ENCODE measurements at places on chromosomes 7 and 10.

DNA sequence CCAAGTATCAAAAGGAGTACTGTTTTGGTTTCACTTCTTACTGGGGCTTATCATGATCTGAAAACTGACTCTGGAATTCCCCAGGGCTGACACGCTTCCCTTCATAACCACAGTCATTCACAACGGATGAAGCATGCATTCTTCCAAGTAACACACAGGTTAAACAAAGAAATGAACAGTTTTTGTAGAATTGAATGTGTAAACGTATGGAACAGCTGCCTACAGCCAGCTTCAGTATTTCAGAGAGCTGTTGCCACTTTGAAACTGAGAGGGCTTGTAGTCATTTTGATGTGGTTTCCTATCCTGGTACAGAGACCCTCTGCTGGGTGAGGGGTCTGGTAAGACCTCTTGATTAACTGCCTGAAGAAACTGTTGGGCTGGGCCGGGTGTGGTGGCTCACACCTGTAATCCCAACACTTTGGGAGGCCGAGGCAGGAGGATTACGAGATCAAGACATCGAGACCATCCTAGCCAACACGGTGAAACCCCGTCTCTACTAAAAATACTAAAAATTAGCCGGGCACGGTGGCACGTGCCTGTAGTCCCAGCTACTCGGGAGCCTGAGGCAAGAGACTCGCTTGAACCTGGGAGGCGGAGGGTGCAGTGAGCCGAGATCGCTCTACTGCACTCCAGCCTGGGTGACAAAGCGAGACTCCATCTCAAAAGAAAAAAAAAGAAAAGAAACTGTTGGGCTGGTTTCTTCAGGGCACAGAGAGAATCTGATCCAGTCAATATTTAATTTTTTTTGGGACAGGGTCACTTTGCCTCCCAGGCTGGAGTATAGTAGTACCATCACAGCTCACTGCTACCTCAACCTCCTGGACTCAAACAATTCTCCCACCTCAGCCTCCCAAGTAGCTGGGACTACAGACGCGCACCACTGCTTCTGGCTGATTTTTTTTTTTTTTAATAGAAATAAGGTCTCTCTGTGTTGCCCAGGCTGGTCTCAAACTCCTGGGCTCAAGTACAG is 4.7 kb downstream of the NFE2L3 start:
- DNase-seq = no peak

GRCh38 chr7:36984041-36984521 is 259.8 kb upstream of the AOAH start:
- DNase-seq = no peak

DNA sequence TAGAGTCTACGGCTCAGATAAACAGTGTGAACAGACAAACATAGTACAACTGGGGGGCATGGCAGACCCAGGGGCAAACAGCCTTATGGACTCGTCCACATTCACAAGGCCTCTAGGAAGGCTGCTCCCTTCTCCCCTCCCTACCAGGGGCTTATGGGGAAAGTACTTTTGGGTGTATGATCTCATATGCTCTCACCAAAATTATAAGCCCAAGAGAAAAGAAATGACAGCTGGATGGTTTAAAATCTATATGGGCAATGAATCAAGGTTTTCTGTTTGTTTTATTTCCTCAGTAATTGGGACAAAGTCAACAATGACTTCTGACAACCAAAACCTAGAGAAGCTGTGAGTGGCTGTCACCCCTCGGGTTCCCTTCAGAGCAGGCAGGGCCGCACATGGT is 144.4 kb downstream of the PKD1L1 start:
- DNase-seq = no peak

DNA sequence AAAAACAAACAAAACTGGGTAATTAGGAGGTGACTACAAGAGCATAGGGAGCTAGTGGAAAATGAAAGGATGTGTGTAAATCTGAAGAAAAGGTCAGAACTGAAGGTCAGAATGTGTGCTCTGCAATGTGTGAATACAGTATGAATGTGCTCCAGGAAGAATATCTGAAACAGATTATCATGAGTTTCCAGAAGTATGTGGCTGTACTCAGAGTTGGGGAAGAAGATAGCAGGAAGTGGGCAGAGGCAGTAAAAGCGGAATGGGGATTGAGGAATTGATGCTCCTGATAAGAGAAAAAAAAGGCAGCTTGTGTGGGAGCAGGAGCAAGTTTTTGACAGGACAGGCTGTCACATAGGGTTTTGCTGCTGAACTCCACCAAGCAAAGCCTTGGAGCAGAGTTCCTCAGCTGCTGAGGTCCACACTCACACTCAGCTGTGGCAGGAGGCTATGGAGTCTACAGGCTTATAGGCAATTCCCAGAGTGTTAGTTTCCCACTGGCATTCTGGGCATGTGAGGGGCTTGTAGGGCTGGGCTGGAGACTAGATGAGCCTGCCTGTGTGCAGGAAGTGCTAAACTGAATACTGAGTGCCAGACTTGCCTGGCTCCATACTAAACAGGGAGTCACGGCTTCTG is 22.9 kb downstream of the H2AZ2 start:
- no peak for DNase-seq

DNA sequence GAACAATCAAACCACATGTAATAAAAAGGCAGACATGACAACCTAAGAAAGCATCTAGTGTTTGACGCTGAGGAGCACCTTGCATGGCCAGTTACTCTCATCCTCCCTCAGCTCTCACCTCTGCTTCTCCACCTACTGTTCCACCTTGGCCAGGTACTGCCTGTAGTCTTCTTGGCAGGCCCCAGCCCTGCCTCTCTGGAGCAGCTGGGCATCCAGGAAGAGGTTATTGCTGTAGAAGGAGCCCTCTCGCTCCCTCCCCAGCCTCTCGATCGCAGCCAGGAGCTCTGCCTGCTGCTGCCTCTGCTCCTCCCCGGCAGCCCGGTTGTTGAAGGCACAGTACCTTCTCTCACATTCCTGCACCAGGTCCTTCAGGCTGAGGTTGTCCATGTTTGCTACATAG is 9.7 kb downstream of the GIMAP5 start:
- no peak for DNase-seq

GRCh38 chr7:147556317-147556716 is 1034.2 kb upstream of the C7orf33 start:
- peak; percentile 63 for DNase-seq

- DNase-seq = no peak
These were observed 169.6 kb upstream of the PODXL start for GRCh38 chr7:131726031-131726430.

GRCh38 chr10:31036209-31036608 is 4.5 kb upstream of the ZNF438 start:
- peak; percentile 55 for DNase-seq

DNA sequence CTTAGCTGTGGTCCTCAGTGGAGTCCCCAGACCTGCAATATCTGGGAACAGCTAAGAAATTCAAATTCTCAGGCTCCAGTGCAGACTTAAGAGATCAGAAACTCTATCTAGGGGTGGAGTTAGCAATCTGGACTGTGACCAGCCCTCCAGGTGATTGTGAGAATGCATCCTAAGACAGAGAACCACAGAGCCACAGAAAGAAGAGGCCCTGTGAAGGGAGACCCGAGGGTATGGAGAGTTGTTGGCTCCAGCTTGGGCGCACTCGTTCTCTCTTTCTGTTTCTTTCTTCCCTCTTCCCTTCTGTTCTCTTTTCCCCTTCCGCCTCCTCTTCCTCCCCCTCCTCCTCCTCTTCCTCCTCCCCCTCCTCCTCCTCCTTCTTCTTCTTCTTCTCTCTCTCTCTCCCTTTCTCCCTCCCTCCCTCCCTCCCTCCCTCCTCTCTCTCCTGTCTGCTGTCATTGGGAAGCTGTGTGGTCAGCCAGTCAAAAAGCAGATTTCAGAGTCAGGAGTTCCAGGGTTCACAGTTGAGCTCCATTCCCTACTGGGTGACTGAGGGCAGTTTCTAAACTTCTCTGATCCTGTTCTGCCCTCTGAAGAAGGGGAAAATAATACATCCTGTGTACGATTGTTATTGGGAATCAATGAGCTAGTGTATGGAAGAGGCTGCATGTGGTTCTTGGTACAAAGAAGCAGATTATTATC is 62.1 kb upstream of the STEAP1B start:
- DNase-seq = no peak

DNA sequence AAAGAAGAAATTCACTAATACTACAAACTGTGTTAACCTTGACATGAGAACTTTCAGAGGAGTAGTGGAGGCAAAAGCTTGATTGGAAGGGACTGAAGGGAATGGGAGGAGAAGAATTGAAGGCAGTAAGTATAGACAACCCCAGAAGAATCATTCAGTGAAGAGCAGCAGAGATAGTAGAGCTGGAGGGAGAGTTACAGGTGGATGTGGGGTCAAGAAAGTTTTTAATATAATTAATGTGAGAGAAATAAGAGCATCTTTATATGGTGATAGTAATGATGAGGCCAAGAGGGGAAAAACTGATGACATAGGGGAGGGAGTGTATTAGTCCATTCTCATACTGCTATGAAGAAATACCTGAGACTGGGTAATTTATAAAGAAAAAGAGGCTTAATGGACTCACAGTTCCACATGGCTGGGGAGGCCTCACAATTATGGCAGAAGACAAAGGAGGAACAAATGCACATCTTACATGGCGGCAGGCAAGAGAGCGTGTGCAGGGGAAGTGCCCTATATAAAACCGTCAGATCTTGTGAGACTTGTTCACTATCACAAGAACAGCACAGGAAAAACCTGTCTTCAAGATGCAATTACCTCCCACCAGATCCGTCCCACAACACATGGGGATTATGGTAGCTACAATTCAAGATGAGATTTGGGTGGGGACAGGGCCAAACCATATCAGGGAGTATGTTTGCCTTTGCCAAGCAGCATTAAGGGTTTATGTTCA is 88.3 kb upstream of the PIK3CG start:
- DNase-seq = no peak

- DNase-seq = no peak
These were observed 125.7 kb downstream of the ARHGAP22 start for GRCh38 chr10:48478980-48479811.

- no peak for DNase-seq
These were observed 167.7 kb upstream of the PLXNA4 start for GRCh38 chr7:132743974-132744373.

DNA sequence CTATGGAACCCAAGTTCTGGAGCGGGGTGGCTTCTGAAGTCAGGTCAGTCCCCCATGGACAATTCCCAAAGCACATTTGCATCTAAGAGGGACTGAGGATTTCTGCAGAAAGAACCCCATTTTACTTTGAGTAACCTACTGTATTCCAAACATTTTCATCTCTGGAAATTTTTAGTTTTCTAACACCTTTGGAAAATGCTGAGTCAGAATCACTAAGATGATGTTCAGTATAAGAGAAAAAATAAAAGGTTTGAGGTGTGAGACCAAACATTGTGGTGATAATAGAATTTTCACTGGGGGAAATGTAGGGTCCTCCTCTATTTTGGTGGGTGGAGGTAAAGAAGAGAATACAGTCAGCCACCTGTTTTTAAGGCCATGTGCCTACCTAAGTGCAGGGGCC is 227.1 kb downstream of the LRMDA start:
- no peak for DNase-seq

DNA sequence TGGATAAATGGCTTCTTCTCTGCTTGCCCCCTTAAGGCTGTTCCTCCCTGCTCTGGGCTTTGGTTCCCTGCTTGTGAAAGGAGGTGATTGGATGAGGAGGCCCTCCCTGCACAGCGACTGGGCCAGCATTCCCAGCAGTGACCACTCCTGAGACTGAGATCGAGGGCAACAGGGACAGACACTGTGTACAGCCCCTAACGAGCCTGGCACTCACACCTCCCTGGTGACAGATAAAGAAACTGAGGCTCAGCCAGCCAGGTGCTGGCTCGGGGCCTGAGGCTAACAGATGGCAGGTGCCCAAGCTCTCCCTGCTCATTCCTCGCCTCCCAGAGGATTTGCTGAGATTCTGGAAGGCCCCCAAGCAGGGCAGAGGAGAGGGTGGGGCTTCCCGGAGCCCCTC is 12.0 kb upstream of the AQP1 start:
- no peak for DNase-seq

GRCh38 chr7:20958572-20958971 is 171.9 kb upstream of the SP8 start:
- DNase-seq = no peak

DNA sequence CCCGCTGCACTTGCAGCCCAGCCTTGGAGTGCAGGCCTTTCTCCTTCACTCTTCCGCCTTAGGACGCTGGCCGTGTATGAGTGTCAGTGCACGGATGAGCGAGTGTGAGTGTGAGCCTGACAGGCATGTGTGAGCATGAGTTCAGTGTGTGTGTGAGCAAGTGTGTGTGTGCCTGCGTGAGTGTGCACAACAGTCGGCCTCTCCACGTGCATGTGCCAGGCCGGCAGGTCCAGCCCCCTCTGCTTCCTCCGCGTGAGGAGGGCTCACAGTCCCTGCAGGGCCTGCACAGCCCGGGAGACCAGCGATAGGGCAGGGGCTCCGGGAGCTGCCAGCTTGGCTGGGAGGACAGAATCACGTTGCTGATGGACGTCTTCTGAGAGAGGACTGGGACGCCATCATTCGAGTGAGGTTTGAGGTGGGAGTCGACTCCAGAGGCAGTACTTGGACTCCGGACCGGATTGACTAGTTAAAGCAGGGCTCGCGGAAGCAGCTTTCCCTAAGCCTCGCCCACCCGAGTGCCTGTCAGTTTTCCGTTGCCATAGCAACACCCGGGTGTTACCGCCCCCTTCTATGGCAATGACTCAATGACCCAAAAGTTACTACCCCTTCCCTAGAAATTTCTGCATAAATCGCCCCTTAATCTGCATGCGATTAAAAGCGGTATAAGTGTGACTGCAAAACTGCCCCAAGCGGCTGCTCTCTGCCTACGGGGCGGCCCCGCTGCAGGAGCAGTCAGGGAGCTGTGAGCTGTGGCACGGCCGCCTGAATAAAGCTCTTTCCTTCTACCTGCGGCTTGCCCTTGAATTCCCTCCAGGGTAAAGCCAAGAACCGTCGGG is 19.6 kb upstream of the CFAP46 start:
- peak; percentile 92 for DNase-seq

Data from neural progenitor cell (in vitro differentiated cells).